Muscle of back (tissue), 13 donors: ENCODE measurements at places on chromosomes 12 and 14.

GRCh38 chr14:37695866-37696265 lies 100.4 kb downstream of the TTC6 start:
- no peak for DNase-seq

DNA sequence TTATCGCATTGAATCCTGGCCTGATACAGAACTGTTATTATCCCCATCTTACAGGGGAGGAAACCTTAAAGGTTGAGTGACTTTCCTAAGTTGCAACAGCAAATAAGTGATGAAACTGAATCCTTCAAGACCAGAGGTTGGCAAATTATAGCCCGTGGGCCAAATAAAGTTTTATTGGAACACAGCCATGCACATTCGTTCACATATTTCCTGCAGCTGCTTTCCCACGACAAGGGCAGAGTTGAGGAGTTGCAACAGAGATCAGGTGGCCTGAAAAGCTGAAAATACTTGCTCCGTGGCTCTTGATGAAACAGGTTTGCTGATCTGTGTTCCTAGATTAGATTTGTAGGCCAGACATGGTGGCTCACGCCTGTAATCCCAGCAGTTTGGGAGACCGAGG lies 126.7 kb downstream of the PHETA1 start:
- DNase-seq = no peak

DNA sequence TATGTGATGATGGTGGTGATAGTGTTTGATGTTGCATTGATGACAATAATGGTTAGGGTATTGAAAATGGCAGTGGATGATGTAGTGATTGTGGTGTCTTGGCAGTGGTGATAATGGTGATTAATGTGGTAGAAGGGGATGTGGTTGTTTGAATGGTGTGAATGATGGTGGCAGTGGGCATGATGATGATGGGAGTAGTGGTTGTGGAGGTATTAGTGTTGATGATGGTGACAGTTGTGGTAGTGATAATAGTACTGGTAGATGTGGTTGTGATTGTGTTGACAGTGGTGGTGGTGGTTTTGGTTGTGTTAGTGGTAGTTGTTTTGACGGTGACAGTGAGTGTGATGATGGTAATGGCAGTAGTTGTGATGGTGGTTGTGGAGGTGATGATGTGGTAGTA lies 1049.0 kb downstream of the VRK1 start:
- no peak for DNase-seq

- DNase-seq = no peak
Observed at GRCh38 chr14:71692496-71692895, 239.7 kb upstream of the RGS6 start.

- DNase-seq = no peak
Observed at GRCh38 chr14:68441542-68441941, 351.3 kb downstream of the ZFP36L1 start.

GRCh38 chr12:6321905-6322304 lies 11.4 kb downstream of the PLEKHG6 start:
- no peak for DNase-seq

- peak; percentile 36 for DNase-seq
Observed at GRCh38 chr14:21382886-21383847, 652 bp downstream of the SUPT16H start.

- no peak for DNase-seq
Observed at GRCh38 chr12:106581543-106582248, 1.1 kb upstream of the RFX4 start.

DNA sequence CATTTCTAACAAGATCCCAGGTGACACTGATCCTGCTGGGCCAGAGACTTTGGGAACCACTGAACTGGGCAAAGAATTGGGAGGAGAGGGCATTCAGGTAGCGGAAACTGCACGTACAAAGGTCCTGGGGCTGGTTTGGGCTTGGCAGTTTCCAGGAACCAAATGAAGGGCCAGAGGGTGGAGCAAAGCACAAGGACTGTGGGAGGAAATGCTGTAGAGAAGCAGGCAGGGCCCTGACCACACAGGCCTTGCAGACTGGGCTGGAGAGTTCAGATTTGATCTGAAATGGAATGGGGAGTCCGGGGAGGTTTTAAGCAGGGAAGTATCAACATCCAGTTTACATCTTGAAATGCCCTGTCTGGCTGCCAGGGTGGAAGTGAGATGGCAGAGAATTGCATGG lies 195.1 kb downstream of the PHETA1 start:
- no peak for DNase-seq

- peak; percentile 99 for DNase-seq
Observed at GRCh38 chr12:53727310-53728041, at the start of gene CALCOCO1. Gene CALCOCO1, minus strand, starts transcription at chr12:53727452. Its CDS starts 2,210 bp downstream, at chr12:53725242.

DNA sequence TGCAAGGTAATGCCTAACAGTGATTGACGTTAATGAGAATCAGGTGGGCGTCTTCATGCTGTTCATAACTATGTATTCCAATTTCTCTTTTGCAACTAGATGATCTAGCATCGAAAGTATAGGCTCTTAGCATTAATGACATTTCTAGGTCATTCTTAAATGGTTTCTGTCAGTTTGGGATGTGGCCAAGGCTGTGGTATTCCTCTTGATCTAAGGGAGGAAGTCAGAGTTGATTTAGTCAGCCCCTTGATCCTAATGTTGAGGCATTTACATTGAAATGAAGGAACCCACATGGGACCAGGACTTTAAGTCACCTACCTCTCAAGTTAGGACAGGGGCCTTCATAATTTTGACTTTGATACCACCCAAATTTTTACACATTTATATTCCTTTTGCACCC lies 448.1 kb downstream of the NPAS3 start:
- no peak for DNase-seq

GRCh38 chr12:116226026-116226425 lies 51.5 kb downstream of the MED13L start:
- no peak for DNase-seq

DNA sequence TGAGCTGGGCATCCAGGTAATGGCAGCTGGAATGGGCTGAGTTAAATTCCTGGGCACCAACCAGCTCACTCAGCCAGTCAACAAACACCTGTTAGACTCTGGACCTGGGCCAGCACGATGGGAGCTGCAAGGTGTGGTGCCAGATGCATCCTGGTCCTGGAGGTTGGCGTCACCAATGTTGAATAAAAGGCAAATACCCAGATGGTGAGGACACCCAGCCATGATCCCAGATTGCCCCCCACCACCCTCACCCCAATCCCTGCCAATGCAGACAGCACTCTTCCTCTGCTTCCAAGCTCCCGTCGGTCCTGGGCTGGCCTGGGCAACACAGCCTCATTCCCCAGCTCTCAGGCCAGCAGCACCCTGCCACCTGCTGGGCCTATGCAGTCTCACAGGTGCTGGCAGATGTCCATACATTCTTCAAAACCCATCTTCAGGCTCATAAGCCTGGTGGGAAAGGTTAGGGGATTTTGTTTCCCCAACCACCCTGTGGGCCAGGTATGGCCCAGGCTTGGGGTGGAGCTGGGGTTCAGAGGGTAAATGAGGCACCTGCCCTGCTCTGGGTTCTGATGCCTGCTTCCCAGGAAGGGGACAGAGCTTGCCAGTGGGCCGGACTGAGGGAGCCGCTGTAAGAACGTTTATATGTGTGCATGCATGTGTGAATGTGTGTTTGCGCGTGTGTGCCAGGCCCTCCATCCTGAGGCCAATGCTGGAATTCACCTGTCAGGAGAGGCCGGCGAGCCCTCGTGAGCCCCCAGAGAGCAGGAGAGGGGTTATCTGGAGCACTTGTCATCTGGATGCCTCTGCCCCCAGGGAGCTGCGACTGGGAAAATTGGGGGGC lies 58.0 kb downstream of the LGMN start:
- DNase-seq = no peak

GRCh38 chr14:67487937-67488893 lies at the start of gene TMEM229B:
Gene TMEM229B, minus strand, starts transcription at chr14:67488721. Its CDS starts 14,798 bp downstream, at chr14:67473923.
- peak; percentile 30 for DNase-seq

- no peak for DNase-seq
Observed at GRCh38 chr14:105971593-105972500, 445.5 kb downstream of the TMEM121 start.

DNA sequence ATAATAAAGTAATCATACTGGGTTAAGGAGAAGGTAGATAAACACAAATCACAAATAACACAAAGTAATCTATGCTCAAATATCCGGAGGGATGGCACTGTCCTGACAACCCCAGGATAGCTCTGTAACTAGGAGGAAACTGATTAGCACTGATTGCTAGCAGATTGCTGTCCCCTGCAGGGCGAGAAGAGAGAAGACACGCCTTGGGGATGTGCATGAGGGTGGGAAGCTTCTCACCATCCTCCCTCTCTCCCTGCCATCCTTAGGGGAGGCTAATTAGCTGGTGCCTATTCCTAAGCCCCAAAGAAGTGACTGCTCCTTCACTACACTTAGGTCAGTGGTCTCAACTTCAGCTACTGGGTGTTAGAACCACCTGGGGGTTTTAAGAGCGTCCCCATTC lies 27.0 kb upstream of the TMEM260 start:
- no peak for DNase-seq

GRCh38 chr12:95218150-95219133 lies 835 bp downstream of the VEZT start:
- DNase-seq = peak; percentile 37

- peak; percentile 38 for DNase-seq
Observed at GRCh38 chr14:71130491-71131179, 223.4 kb downstream of the PCNX1 start.

GRCh38 chr12:101527682-101528081 lies 52.5 kb downstream of the SPIC start:
- DNase-seq = no peak

DNA sequence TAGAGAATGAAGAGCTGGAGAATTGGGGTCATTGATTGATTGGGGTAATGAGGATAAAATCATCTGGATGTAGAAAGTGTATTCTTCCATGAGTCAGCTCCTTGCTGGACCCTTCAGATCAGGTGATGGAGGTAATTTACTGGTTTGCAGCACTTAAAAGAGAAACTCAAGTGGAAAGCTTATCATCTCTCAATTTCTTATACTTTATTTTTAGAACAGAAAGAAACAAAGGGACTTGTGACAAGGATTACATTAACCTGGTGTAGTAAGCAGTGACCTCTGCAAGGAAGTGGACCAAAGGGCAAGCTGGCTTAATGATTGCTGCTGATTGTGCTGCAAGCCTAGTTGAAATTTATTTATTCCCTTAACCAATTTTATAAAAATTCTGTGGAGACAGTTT lies 405.0 kb downstream of the TRHDE start:
- DNase-seq = no peak

GRCh38 chr12:102343361-102344121 lies 136.8 kb downstream of the IGF1 start:
- no peak for DNase-seq

GRCh38 chr12:3483089-3483488 lies 7.9 kb upstream of the PRMT8 start:
- DNase-seq = no peak

DNA sequence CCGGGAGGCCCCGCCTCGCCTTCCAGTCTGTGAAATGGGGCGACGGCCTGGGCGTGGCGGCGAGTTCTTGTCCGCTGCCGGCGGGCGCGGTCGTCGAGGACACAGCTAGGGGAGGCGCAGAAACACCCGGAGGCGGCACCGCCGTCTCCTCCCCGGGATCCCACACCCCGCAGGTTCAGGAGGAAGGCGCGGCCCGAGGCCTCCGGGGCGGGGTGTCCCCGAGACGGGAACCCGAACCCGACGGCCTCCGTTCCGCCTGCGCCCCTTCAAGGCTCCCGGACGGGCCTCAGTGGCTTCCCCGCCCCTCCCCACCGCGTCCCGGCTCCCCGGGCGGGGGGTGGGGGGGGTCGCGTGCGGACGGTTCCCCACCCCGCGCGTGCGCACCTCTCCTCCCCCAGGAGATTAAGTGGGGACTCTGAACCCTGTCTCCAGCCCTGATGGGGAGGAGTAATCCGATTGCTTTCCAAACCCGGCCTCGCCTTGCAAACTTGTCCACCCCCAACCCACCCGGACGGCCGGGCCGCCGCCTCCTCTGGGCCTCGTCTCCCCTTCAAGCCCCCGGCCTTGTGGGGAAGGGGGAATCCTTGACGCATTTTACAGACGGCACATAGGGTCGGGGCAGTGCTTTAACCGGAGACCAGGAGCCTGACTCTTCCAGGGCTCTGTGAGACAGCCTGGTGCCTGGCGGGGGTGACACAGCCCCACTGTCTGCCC lies 35.3 kb upstream of the ANKRD9 start:
- DNase-seq = no peak

GRCh38 chr14:85542623-85543022 lies 12.7 kb downstream of the FLRT2 start:
- no peak for DNase-seq

- DNase-seq = no peak
Observed at GRCh38 chr14:69945347-69945746, 66.1 kb downstream of the SMOC1 start.

DNA sequence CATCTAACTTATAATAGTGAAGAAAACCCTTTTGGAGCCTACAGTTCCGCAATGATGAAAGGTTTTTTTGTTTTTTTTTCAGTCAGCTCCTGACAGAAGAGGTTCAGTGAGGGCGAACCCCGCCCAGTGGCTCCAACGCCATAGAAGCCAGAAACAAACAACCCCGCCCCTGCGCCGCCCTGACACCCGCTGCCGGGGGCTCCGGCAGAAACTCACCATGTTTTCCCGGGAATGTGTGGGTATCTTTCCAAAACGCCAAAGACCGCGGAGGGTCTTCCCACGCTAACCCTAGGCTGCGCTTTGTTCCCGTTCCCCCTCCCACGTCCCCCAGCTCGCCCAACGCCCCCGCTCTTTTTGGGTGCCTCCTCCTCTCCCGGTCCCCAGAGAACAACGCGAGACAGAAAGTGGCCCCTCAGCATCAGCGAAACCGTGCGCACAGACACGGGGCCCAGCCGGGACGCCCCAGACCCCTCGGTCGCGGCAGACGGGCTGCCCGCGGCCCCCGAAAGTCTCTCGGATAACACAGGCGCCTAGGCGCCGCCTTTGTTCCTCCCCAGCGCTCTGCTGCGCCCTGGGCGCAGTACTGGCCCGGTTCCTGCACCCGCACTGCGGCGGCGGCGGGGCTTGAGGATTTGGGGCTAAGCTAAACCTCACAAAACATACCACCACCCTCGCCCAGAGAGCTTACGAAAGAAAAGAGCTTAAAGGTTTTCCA lies 522 bp downstream of the TUBA1A start:
- peak; percentile 86 for DNase-seq

GRCh38 chr14:90499121-90499520 lies 102.3 kb downstream of the CALM1 start:
- no peak for DNase-seq

DNA sequence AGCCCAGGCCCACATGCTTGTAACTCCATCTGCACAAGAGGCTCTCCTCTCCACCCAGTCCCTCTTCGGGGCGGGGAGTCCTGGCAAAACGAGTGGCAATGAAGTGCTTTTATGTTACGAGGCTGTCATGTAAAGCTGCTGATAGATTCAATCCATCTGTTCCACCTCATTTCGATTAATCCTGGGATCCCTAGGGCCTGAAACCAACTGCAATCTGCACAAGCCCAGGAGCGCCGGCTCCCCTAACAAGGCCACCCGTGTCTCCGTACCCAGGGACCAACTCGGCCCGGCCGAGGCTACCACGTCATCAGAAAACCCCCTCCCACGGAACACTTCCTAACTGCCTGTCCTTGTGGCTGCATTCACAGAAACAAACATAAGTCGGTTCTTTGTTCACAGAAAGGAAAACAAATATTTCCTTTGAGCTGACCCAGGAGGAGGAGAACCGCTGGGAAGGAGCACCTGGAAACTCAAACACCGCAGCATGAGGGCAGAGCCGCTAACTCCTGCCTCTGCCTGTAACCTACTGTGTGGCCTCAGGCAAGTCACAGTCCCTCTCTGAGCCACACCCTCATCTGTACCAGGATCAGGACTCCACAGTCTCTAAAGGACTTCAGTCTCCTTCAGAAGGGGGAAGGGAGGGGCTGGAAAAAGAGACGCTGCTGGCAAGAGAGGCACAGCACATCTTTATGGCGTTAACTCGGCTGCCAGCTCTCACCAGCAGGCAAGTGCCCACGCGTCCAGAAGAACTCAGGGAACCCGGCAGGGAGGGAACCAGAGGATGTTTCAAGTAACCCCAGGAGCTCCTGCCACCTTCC lies 47.8 kb downstream of the CCDC88C start:
- DNase-seq = peak; percentile 56
